GM06990 (cell line): ENCODE measurements at places on chromosomes 3 and 15.

GRCh38 chr3:182392182-182392937, 400.9 kb upstream of the ATP11B start:
- no peak for DNase-seq

DNA sequence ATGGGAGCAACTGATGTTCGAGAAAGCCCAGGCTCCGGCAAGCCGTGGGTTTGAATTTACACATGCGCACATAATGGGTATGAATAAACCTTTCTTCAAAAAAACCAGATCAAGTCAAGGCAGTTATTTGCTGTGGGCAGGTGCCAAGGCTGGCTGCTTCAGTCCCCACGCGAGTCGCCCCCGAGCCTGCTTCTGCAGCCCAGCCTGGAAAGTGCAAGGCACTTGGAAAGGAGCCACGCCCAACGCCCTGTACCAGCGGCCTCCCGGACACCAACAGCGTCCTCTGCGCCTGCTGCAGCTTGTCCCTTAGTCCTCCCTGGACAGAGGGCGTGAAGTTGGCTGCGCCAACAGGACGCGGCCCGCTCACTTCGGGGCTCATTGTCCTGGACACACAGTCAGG, 68.9 kb downstream of the KLF15 start:
- DNase-seq, result no peak

DNA sequence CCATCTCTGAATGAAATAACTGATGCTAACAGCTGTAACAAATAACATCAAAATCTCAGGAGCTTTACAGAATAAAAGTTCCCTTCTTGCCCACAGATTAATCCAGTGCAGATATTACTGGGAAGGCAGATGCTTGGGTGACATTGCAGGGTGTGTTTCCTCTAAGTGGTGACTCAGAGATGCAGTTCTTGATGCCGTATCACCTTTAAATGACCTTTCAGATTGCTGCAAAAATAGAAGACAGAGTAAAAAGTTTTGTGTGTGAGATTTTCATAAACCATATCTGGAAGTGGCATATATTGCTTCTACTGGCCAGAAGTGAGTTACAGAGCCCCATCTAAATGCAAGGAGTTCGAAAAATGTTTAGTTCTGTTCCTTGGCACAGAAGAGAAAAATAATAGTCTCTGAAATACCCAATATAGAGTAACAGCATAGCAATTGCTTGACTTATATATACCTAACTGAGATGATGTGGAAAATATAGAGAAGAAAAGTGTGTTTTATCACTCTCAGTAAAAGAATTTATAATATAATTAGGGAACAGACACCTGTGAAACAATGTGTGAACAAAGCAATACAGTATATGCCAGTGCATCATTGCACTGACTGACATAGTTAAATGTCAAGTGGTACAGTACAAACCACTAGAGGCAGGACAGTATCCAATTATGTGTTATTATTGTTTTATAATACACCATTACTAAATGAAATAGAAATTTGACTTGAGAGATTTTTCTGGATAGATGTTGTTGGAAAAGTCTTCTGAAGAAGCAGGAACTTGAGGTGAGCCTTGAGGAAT, 430.7 kb upstream of the CBLB start:
- peak; percentile 82 for DNase-seq

DNA sequence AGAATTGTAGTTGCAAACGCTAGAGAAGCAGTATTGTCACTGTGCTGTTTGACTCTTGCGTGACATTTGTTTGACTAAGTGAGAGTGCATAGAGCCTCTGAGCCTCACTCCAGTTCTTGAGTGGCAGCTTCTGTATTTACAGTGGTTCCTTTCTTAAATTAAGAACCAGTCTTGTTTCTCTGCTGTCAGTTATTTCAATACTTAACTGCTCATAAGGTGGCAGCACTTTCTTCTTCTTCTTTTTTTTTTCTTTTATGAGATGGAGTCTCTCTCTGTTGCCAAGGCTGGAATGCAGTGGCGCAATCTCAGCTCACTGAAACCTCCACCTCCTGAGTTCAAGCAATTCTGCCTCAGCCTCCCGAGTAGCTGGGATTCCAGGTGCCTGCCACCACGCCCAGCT, 372.1 kb downstream of the LPP start:
- DNase-seq, result no peak
